ENCODE measurements at places on chromosomes 4 and X.

DNA sequence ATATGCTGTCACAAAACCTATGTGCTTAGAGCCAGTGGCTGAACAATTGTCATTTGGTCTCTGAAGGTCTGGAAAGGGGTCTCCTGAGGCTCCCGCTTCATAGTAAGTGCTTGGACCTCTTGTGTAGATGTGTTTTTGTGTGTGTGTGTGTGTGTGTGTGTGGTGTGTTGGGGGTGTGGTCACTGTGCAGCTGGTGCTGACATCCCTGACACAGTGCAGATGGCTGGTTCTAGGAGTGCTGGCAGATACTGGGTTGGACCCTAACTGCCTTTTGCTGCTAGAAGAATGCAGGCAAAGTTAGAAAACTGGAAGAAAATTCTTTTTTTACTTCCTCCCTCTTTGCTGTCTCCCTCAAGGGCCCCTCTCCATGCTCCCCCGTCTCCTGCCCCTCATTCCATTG, 1872.6 kb downstream of the ARAP2 start:
- no peak for DNase-seq

GRCh38 chr4:139208404-139208945, 31.5 kb upstream of the ELF2 start:
- DNase-seq, result no peak

- no peak for DNase-seq
Observed at GRCh38 chr4:10480616-10481015, 23.4 kb upstream of the ZNF518B start.

DNA sequence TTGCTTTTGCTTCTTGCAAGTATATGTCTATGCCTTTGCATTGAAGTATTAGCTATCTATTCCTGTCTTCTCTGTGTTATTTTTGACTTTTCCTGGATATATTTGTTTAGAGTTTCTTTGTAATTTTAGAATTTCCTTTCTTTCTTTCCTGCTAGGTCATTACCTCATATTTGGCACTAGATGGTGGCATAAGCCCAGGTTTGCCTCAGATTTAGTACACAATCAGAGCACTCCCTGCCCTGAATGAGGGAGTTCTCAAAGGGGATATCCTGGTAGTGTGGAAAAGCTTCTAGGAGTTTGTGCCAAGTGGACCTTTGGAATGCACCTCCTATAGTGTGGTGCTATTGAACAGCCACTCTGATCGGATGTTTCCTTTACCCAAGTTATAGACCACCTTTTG, 181.6 kb downstream of the UGT8 start:
- no peak for DNase-seq

DNA sequence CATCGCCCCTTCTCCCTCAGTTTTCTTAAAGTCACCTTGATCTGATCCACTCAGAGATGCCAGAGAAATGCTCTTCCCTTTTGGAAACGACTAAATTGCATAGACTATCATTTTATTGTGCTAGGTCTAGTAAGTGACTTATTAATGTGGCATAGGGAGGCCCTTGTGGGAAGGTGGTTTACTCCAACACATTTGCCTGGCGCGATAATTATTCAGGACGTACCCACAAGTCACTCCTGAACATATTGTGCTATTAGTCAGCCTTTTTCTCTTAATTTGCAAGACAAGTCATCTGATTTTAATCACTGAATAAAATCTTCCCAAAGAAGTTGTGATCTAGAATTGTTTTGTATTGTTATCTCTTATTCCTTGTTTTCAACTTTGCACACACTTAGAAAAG, 7.6 kb downstream of the ENPEP start:
- DNase-seq, result no peak

GRCh38 chr4:83712890-83713289, 177.0 kb downstream of the GPAT3 start:
- DNase-seq, result no peak

DNA sequence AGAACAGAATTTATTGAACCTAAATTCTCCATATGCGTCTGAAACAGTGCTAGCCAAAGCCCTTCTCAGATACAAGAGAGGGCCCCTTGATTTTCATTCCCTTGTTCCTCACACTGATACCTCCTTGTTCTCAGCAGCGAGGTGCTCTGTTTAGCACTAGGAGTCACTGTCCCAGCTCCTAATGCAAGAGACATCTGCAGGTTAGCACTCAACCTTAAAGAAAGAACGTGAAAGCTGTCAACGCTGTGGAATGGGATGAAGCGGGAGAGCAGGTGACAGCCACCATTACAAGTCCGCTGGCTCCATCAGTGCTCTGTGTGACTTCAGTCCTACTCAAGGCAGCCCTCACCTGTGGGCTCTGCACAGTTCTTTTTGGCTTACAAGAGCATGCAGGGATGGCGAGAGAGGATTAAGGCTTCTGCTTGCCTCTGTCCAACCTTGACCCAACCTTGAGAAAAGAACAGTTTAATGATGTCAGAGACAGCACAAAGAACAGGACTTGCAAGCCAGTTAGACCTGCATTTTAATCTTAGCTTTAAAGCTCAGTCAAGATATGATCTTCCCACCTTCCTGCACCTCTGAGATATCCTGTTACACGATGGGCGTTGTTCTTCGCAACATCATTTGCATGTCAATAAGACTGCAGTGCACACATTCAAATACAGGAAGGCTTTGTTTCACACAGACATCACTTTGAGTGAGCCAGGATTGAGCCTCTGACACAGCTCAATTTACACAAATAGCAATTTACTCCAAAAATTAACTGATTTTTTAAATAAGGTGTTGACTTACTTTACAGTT, 95.1 kb downstream of the ARSF start:
- no peak for DNase-seq

- no peak for DNase-seq
Observed at GRCh38 chrX:78687586-78687985, 28.5 kb upstream of the RTL3 start.

- no peak for DNase-seq
Observed at GRCh38 chrX:130485870-130486269, 84.1 kb downstream of the RBMX2 start.
